ENCODE measurements at places on chromosomes 13 and 19.

GRCh38 chr13:100491164-100491842, 97.3 kb downstream of the GGACT start:
- DNase-seq: no peak

GRCh38 chr13:59472134-59472533, 691.6 kb downstream of the DIAPH3 start:
- DNase-seq: no peak

GRCh38 chr13:78770601-78771000, 111.6 kb upstream of the OBI1 start:
- DNase-seq: no peak

DNA sequence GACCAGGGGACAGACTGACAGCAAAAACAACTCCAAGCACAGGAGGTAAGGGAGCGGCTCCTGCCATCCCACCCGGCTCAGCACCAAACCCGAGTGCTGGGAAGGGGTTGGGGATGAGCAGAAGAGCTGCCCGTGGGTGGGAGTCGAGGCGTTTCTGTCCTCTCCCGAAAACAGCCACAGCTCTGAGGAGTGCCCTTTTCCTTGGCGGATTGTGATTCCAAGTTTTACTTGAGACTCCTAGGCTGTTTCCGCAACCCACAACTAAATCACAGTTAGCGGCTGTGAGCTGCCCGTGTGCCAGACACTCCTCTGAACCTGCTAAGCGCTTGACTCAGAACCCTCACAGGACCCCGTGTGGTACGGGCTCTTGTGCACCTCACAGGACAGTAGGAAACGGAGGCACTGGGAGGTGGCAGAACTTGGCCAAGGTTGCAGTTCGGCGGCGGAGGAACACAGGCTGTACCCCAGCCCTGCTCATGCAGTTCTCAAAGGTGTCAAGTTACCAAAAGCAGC, 21.4 kb downstream of the CFAP97D2 start:
- DNase-seq: no peak

- no peak for DNase-seq
Observed at GRCh38 chr19:55613396-55613795, 7.9 kb downstream of the ZNF865 start.

DNA sequence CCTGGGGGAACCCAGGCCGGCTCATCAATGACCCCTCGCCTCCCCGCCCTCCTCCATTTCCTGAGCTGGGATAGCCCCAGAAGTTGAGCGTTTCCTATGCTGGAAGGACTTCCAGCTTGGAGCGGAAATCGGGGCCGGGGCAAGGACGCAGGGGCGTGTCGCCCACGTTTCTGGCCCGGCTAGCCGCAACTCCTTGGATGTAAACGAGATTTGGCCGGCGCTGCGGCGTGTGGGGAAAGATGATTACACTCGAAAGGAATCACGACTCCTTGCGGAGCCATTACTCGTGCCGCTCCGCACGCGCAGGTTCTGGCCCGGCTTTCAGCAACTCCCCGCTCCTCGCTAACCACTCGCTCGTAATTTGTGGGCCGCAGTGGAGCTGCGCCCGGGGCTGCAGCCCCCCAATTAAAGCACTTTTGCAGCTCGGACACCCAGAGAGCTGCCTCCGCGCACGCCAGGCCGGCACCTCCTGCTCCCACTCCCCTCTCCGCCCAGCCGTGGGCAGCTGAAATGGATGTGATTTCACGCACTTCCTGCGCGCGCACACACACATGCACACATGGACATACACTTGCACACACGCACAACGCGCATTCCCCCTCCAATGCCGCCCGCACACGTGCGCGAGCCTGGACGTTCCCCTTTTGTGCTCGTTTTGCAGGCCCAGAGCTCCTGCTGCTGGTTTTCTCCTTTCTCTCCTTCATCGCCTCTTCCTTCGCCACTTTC, 15.7 kb downstream of the ZIC5 start:
- no peak for DNase-seq

DNA sequence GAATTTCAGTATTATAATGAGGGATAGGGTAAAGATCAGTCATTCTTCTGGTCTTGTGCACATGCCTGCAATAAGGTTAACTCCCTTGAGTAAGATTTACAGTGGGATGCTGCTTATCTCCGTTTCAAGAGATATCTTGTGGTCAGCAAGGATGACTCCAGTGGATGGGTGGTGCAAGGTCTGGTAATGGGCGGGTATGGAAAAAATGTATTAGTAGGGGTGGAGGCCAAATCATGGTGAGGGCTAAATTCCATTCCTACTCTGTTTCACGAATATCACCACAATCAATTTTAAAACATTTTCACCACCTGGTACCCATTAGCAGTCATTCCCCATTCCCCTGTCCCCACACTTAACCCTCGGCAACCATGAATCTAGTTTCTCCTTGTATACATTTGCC, 40.6 kb downstream of the CCDC122 start:
- no peak for DNase-seq

GRCh38 chr19:16226878-16227836, 29.4 kb downstream of the AP1M1 start:
- DNase-seq: no peak

DNA sequence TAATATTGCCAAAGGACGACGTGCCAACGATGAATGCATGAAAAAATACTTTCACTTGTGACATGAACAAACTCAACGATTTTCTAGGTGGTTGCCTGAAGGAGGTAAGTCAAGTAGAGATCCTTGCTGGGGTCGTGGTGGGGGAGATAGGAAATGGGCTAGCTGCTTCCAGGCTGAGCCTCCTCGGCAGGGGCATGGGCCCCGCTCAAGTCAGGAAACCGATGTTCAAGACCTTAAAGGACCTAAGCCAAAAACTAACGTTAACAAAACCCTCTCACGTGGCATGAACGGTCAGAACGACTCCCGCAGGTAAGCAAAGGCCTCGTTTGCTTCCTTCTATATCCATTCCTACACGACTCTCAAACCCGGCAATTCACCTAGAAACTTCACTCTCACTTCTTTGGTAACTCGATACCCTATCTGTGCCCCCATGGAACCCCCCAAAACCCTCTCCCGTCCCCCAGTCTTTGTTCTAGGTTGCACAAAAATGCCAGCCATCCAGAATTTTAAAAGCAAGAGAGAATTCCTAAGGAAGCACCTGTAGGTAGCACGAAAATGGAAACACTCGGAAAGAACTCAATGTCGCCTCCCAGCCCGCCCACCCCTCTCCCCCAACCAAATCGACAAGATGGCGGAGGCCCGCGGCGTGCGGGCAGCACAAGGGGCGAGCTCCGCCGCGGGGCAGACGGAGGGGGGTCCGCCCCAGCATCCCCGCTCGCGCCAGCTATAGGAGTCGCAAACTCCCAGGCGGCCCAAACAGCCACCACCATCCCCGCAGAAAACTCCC, 13.6 kb downstream of the ACP4 start:
- no peak for DNase-seq

DNA sequence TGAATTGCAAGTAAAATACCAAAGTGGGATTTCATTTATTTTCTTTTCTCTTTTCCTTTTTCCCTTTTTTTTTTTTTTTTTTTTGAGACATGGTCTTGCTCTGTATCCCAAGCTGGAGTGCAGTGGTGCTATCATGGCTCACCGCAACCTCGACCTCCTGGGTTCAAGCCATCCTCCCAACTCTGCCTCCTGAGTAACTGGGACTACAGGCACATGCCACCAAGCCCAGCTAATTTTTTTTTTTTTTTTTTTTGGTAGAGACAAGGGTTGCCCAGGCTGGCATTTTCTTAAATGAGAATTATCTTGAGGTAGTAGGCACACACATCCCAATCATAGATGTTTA, 68.5 kb upstream of the GPR183 start:
- DNase-seq: no peak

DNA sequence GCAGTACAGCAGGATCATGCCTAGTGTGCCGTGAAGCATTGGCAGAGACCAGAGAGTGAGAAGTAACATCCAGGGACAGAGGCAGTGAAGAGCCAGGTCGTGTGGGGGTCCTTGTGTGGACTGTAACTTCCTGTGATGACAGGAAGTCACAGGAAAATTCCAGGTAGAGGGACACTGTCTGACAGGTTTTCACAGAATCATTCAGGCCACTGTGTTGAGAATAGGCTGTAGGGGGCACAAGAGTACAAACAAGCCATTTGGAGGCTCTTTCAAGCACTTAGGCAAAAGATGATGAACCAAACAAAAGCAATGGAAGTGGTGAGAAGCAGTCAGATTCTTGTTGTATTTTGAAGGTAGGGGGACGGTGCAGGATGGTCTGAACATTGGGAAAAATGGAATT, 46.4 kb downstream of the N4BP2L1 start:
- no peak for DNase-seq

- DNase-seq: no peak
Observed at GRCh38 chr13:99819967-99820366, 151.6 kb downstream of the ZIC5 start.

DNA sequence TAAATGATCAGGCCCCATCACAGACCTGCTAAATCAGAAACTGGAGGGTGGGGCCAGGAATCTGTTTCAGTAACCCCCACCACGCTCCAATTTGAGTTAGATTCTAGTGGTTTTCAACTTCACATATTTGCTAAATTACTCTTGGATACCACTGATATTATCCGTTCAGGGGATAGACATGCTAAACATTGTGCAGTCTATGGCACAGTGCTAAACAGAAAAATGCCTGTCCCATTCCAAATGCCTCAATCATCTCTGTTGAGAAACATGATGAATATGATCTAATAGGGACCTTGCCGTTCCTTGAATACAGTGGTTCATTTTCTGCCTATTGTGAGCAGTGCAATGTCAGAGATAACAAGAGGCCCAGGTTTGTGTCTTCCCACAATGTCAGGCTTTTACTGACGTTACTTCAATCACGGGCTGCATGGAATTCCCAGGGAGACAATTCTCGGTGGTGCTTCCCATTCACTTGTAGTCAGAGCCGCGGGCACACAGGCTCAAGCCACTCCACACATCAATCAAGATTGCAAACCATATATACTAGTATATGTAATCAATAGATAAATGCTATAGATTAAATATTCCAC, 52.7 kb downstream of the MYO16 start:
- DNase-seq: no peak

GRCh38 chr19:31693131-31693932, 344.1 kb upstream of the TSHZ3 start:
- no peak for DNase-seq

DNA sequence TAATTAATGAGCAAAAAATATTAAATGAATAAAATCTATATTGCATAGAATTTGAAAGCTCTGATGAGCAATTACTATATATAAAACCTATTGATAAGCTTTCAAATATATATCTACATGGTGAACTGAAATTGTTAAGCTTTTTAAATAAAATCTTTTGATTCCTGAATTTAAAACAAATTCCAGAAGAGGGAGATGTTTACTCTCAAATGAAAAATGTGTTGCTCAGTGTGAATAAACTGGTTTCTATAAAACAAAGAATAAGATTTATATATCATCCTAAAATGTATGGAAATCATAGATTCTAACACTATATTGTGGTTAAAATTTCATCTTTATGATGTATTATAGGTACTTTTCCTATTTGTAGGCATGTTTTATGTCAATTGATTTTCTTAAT, 171.5 kb upstream of the SLITRK6 start:
- DNase-seq: no peak

GRCh38 chr19:5397804-5398692, 57.2 kb upstream of the ZNRF4 start:
- no peak for DNase-seq

- DNase-seq: no peak
Observed at GRCh38 chr19:343941-344624, 513 bp downstream of the MIER2 start.

DNA sequence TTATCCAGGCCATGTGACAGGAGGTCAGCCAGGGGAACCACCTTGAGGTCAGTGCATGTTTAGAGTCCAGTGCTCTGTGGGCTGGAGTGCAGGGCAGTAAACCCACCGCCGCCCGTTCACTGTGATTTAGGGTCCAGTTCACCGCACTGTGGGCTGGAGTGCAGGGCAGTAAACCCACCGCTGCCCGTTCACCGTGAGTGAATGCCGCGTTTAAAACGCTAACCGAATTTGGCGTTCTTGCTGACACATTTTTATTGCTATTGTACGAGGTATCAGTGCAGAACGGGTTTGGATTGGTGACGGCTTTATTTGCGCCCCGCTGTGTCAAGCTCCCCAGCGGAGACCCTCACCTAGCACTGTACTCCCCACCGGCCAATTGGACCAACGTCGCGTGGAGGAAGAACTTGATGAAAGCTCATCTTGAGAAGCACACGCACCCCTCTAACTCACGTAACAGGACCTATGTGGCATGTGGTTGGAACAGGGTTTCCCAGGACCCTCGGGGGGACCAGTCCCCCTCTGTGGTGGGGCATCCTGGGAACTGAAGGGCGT, 27.9 kb downstream of the C13orf46 start:
- DNase-seq: no peak

GRCh38 chr13:42798118-42798517, 16.7 kb downstream of the FAM216B start:
- DNase-seq: no peak

DNA sequence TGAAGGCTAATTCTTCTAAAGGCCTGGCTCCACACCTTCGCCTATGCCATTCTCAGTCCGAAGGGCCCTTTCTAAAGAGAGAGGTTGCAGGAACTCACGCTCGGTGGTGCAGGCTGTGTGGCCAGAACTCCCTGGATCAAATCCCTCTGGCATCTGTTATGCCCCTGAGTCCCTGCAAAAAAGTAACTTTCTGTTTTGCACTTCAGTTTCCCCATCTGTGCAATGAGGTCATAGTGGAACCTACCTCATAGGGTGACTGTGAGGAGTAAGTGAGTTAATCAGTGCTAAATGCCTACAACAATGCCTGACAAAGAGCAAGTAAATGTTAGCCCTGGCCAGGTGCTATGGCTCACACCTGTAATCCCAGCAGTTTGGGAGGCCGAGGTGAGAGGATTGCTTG, 7.3 kb downstream of the IGSF23 start:
- no peak for DNase-seq

- no peak for DNase-seq
Observed at GRCh38 chr19:53333066-53333462, 485 bp upstream of the ZNF845 start.

DNA sequence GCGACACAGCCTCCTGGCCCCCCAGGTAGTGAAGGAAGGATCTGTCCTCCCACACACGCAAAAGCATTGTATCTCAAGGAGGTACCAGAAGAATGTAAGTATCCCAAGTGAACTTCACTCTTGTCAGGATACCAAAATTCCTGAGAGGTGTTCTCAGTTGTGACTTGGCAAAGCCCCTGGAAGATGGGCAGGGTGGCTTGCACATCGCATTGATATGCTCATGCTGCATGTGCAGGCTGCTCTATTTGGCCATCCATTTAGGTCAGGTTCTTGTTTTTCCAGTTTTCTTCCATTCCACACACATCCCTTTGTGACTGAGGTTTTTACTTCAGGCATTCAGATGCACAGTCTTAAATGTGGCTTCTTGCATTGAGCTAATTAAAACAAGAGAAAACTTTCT, 382.8 kb downstream of the FOXO1 start:
- no peak for DNase-seq

GRCh38 chr19:11033251-11033650, 56.0 kb upstream of the LDLR start:
- no peak for DNase-seq

GRCh38 chr13:98032168-98032567, 78.7 kb downstream of the IPO5 start:
- DNase-seq: no peak

GRCh38 chr19:6573350-6573749, 17.6 kb downstream of the CD70 start:
- no peak for DNase-seq

- DNase-seq: no peak
Observed at GRCh38 chr13:99199541-99200431, 868 bp upstream of the UBAC2 start.

Data from NCI-H1694 (cell line).